HS-5 (cell line): ENCODE measurements at places on chromosomes 3 and 15.
A peak's percentile ranks its signal among the peaks of the same experiment; 100 is the strongest.

DNA sequence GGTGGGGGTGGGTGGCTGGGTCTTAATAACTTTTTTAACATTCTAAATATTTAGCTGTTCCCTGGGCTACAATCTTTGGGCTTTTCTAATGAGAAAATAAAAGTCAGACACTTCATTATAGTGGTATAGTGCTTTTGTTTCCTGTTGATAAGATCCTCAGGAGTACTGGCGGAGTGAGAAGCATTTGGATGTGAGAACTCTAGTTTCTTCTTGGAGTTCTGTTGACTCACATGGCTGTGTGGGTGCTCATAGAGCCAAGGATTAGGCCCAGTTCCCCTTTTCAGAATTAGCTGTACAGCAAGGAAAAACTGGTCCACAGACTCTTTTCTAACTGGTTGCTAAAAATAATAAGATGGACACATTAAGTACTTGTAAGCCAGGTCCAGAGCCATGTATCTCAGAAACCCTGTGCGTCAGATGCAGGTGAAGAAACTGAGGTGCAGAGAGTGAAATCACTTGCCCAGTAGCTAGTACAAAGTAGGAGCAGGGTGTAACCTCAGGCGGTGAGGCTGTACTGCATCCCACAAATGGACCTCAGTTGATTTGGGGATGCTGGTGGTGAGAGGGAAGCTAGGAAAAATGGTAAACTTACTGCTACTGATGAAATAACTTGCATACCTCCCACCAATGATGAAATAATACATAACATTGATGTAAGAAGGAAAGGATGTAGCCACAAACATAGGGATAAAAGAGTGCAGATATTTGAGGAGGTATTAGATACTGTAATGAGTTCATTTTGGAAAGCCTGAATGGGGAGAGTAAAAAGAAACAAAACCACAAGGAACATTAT, 2.3 kb downstream of the ITPR1 start:
- no peak for DNase-seq

- DNase-seq, result no peak
Measured at GRCh38 chr3:196631682-196632045, 7.8 kb upstream of the NRROS start.

- no peak for DNase-seq
Measured at GRCh38 chr15:67902579-67903009, 62.7 kb upstream of the RNU6-1 start.

- no peak for DNase-seq
Measured at GRCh38 chr3:196063456-196063855, 18.4 kb downstream of the TFRC start.

- DNase-seq, result no peak
Measured at GRCh38 chr3:128482666-128483656, 10.0 kb downstream of the GATA2 start.

- no peak for DNase-seq
Measured at GRCh38 chr3:148074946-148075345, 622.8 kb upstream of the AGTR1 start.

- DNase-seq, result no peak
Measured at GRCh38 chr3:65953881-65954733, 84.6 kb downstream of the MAGI1 start.

GRCh38 chr15:70777170-70777926, 14.0 kb upstream of the UACA start:
- DNase-seq, result no peak

GRCh38 chr15:85318048-85318731, 62.2 kb upstream of the AKAP13 start:
- peak; percentile 94 for DNase-seq

GRCh38 chr3:72615776-72616175, 232.5 kb downstream of the SHQ1 start:
- DNase-seq, result no peak
